ENCODE measurements at places on chromosomes 3 and 15.

DNA sequence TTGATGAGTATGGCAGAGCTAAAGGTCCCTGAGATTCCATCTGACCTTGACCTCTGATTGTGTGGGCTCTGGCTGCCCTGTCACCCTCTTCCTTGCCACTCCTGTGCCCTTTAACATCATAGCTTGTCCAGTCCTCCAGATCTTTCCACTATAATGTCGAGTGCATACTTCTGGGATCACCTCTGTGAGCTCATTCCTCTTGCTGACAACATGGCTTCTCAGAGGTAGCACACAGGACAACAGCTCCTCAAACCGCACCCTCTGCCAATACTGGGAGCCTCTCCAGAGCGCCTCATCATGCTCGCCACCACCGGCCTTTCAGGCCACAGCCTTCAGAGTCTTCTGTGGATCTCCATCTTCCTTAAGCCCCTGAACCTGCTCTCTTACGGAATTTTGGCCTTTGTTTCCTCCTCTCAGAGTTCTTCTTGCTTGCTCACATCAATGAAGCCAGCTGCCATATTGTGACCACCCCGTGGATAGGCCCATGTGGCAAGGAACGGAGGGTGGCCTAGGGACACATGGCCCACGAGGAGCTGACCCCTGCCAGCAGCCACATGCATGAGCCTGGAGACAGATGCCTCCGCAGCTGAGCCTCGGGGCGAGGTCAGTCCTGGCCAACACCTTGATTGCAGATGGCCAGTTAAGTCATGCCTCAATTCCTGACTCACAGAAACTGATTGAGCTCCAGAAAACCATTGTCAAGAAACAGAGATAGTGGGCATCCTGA is 31.1 kb downstream of the PLA2G4D start:
- DNase-seq = no peak

DNA sequence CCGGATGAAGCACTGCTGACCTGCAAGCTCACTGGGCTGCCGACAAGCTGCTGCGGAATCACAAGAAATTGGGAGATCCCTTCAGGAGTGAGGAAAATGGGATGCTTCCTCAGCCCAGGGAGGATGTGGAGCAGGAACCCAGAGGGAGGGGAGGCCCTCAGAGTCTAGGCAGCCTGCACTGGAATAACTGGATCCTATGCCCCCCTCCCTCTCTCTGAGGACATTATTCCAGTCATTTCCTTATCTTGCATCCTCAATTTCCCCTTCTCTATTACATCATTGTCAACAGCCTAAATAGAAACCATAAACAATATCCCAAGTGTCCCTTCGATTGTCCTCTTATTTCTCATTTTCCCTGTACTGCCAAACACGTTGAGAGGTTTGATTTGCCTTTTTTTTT is 169.0 kb downstream of the OPA1 start:
- DNase-seq = no peak

DNA sequence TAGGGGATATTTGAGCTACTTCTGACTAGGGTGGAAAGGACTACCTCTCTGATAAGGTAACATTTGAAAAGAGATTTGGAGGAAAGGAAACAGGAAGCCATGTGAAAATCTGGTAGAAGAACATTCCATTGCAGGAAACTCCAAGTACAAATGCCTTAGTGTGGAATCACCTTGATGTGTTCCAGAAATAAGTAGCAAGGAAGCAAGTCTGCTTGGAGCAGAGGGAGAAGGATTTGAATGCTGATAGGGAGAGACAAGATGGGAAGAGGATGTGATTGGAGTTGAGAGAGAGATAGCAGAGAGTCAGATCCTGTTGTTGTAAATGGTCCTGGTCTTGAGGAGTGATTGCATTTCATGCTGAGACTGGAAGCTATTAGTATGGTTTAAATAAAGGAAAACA is 335.1 kb upstream of the DCBLD2 start:
- DNase-seq = no peak

GRCh38 chr3:144593881-144594280 is 622.3 kb downstream of the DIPK2A start:
- no peak for DNase-seq
